ENCODE measurements at places on chromosomes 4 and X.

DNA sequence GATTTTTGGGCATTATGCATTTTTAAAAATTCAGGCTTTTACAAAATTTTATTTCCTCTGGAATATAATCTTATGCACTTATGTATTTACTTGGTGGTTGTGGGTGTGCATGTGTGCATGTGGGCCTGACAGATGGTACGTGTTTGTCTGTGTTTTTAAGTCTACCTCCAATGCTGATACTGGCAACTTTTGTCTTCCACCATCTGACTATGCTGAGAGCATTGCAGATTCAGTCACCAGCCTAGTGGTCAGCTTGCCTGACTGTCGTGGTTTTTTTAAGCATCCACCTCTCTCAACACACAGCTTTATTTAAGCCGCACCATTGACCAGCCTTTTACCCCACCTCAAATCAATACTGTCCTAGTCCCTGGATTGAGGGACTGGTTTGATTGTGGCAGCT, 37.1 kb downstream of the FSTL5 start:
- no peak for DNase-seq

GRCh38 chr4:5780831-5781480, 70.0 kb downstream of the EVC start:
- no peak for DNase-seq

- no peak for DNase-seq
Measured at GRCh38 chrX:103540145-103540544, 20.9 kb upstream of the RAB40A start.

GRCh38 chr4:121783210-121783609, 17.9 kb upstream of the EXOSC9 start:
- no peak for DNase-seq

DNA sequence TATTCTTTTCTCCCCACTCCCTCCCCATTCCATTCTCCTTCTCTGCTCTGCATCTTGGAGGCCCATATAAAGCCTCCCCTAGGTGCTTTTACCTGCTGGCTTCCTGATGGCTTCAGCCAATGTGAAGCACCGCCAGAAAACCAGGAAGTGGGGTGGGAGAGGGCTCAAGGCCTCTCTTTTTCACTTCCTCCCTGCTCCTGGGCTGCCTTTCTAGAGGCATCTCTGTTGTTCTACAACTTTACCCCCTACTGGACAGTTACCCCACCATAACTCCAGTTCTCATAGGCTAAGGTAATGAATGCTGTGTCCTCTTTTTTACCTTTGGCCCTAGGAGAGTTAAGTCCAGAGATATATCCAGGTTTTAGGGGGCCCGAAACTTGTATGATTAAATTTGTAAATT, 62.4 kb upstream of the PPARGC1A start:
- DNase-seq = no peak

- DNase-seq = no peak
Measured at GRCh38 chrX:74248889-74249288, 55.1 kb upstream of the ZCCHC13 start.

- DNase-seq = peak; percentile 1
Measured at GRCh38 chr4:59956366-59956765, 1243.8 kb upstream of the ADGRL3 start.

DNA sequence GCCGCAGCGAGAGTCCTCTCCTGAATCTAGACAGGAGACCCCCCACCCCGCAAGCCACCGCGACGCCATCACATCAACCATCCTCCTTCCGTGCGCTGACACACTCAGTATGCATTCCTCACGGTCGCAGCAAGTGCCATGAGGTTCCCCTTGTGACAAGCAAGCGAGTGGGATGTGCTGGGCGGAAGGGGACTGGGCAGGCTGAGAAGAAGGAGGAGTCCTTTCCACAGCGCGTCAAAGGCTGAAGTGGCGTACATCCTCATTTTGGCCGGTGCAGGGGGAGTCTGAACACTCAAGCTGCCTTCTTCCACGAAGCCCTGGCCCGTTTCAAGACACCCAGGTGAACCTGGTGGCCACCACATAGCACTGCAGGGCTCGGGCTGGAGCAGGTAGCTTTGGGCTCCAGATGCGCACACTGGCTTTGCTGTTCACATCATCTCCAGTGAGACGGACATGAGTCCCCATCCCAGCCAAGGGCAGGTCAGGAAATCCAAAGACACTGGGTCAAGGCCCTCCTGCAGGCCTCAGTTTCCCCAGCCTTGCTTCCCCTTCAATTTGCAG, 30.4 kb downstream of the CCNQ start:
- no peak for DNase-seq

GRCh38 chr4:77773101-77773500, 46.1 kb downstream of the CNOT6L start:
- DNase-seq = no peak

- no peak for DNase-seq
Measured at GRCh38 chr4:185638548-185639301, 103.4 kb upstream of the PDLIM3 start.

GRCh38 chrX:3326681-3327080, 19.8 kb downstream of the MXRA5 start:
- no peak for DNase-seq

- DNase-seq = no peak
Measured at GRCh38 chr4:125044886-125045285, 269.9 kb upstream of the FAT4 start.

GRCh38 chr4:42483426-42484379, 86.4 kb downstream of the SHISA3 start:
- no peak for DNase-seq

DNA sequence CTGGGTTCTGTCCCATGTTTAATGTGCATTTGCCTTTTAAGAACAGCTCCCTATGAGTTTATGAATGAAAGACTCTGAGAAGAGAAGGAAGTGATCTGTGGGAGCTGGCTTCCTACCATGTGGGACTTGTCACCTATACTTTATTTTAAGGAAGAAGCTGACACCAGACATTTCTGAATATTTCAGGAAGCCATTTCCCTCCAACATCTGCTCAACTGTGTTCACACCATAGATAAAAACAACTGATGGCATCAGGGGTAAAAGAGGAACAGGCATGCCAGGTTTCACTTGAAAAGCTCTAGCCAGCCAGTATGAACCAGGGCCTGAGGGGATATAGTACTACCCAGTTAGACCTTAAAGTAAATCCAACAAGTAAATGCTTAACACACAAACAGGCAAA, 116.0 kb downstream of the COL4A6 start:
- no peak for DNase-seq

- peak; percentile 54 for DNase-seq
Measured at GRCh38 chr4:73704314-73705055, 35.9 kb upstream of the CXCL8 start.

DNA sequence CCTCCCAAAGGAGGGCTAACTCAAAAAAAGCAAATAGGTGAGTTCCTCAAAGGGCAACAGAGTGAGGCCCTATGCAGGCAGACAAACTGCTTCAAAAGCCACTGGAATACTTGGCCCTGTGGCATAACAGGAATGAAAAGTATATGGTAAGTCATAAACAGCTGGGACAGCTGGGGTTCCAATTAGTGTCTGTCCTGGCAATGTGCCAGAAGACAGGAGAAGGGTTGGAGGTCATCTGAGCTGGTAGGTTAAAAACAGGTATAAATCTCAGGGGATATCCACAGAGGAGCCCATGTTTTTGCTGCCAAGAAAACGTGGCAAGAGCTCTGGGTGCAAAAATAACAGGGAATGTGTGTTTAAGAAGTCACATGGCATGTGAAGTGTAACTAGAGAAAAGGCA, 111.6 kb downstream of the APOOL start:
- DNase-seq = peak; percentile 6

- DNase-seq = no peak
Measured at GRCh38 chr4:89759426-89759825, 77.5 kb downstream of the SNCA start.

DNA sequence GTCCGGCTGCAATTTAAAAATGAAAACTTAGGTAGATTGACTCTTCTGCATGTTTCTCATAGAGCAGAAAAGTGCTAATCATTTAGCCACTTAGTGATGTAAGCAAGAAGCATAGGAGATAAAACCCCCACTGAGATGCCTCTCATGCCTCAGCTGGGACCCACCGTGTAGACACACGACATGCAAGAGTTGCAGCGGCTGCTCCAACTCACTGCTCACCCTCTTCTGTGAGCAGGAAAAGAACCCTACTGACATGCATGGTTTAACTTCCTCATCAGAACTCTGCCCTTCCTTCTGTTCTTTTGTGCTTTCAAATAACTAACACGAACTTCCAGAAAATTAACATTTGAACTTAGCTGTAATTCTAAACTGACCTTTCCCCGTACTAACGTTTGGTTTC, 41.0 kb downstream of the MAP7D3 start:
- DNase-seq = no peak

DNA sequence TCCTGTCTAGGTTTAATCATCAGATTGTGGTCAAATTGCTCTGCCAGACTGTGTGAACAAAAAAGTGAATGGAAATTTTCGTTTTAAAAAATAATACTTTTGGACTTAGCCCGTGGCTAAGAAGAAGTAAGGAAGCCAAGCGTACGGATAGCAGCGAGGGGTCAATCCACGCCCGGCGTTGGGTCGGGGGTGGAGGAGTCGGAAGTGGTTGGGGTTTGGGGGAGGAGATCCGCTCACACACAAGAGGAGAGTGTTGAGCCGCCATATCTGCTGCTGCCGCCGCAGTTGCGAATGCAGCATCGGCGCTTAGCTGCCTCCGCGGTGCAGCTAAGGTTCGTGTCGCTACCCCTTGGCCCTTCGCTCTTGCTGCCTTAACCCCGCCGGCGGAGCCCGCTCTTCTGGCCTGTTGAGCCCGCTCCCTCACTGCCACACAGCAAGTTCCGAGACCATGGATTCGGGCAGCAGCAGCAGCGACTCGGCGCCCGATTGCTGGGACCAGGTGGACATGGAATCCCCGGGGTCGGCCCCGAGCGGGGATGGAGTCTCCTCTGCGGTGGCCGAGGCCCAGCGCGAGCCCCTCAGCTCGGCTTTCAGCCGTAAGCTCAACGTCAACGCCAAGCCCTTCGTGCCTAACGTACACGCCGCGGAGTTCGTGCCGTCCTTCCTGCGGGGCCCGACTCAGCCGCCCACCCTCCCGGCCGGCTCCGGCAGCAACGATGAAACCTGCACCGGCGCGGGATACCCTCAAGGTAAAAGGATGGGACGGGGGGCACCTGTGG, at the start of gene GSPT2:
Gene GSPT2 (plus strand): TSS at position 264 of the 779 bp plus-strand sequence. CDS start 185 bp downstream, at position 449.
- DNase-seq = no peak

- DNase-seq = no peak
Measured at GRCh38 chr4:7309181-7309580, 116.8 kb downstream of the SORCS2 start.

DNA sequence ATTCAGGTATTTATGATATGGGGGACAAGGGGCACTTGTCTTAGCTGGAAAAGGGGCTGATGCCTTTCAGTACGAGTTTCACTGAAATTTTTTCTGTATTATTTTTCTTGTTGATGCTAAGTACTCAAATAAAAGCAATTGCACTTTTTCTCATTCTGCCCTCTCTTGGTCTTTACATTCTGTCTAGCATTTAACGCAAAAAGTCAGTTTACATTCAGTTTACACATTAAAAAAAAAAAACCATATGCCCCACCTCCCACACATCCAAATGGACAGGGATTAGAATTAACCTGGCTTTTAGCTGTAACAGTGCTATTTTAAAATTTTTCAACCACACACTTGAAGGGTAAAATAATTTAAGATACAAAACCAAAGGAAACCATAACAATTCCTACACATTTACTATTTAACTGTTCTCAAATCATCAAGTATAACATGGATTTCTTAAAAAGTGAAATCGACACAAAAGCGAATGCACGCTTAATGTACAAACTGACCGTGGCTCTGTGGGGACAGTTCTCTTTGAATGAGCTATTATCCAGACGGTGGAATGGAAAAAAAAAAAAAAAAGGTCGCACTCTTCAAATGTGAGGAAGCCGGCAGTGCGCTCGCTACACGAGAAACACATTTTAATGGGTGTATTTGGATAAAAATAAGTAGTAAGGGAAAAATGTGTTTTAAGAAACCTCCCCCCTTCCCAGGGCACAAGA, 1.4 kb downstream of the AMMECR1 start:
- DNase-seq = no peak

- no peak for DNase-seq
Measured at GRCh38 chrX:47743504-47743903, 84.5 kb upstream of the UXT start.

- no peak for DNase-seq
Measured at GRCh38 chr4:81609844-81610243, 138.1 kb upstream of the RASGEF1B start.

DNA sequence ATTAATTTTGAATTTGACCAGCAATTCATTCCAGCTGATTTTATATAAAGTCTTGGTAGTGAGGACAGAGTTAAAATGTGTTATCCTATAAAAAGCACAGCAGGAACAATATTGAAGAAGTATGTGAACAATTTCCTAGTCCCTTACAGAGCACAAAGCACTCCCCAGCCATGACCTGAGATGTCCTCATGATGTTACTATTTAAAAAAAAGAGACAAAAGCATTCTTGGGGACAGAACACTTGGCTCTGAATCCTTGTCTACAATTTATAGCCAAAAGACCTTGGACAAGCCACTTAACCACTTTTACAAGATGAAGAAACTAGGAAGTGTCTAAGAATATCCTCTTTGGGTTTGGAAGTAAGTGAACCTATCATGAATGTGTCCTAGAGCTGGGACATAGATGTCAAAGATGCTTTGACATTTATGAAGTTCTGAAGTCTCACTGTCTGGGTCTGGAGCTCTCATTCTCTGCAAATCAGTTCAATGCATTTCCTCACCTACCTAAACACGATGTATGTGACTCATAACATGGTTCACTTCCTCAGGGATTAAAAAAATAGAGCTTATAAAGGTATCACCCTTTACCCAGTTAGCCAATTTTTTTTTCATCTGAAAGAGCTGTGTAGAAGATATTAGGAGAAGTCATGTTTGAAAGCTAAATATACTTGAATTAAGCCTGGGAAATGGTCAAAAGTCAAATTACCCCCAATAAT, 61.4 kb downstream of the IGFBP7 start:
- no peak for DNase-seq

DNA sequence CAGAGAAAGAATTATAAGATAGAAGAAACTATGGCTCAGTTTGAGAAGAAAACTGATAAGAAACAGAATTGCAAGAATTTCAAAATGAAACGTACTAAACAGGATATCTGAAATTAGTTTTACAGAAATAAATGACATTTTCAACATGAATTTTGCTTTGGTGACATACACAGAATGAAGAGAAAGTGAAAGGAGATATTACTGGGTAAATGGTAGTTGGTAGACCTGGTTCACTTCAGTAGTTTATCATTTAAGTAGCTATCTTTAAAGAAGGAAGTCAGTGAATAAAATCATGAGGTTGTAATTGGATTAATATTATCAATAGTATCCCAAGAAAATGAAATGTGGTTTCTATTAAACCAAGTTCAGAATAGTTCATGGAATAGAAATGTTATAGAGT, 395.5 kb upstream of the SMIM31 start:
- DNase-seq = no peak

DNA sequence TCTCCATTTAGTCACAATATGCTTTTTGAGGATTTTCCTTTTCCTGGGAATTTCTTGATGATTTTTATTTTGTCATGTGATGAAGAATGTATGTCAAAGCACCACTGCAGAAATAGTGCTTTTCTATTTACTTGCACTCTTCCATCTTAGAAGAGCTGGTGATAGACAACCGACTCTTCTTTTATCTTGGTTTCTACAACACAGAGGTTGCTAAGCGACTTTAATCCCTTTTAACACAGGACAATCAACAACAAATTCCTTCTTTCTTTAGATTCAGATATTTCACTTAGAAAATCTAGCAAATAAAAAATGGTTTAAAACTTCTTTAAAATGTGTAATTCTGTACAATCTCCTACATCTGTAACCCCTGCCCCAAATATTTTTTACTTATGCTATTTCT, 34.6 kb downstream of the TET2 start:
- no peak for DNase-seq
